ENCODE measurements at places on chromosomes 2 and 18.

DNA sequence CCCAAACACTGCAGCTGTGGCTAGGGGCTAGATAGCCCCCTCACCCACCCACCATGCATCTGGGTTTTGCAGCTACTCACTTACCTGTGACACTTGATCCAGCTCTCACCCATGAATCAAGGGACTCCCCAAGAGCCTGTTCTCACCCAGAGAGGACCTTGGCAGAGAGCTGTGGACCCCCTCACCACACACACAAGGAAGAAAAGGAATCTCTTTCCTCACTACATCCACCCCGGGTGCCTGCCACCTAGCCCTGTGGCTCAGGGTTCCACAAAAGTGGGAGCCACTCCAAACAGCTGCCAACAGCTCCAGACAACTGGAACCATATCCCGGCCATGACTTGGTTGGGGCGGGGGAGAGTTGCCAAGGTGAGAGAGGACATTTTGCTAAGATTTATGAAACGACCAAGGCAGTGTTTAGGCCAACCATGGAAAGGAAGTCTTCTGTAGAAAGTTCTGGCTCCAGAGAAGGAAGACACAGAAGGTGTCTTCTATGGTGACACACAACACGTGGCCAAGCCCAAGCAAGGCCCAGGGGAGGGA is 522.1 kb upstream of the RAB6C start:
- peaks cover 2% of the 10 kb centered on the region for H3K27me3 ChIP-seq
- no peaks in the 10 kb centered on the region for H3K4me1 ChIP-seq
- no peak for DNase-seq
- no peak overlapping the region for H3K4me3 ChIP-seq
- H3K27ac ChIP-seq: no peak overlapping the region
- no peaks in the 10 kb centered on the region for H3K36me3 ChIP-seq

- H3K27me3 ChIP-seq: peaks cover 35% of the 10 kb centered on the region
- no peak overlapping the region for H3K4me3 ChIP-seq
- DNase-seq: no peak
These were observed 59.7 kb downstream of the INPP5D start for GRCh38 chr2:233119806-233120205.

DNA sequence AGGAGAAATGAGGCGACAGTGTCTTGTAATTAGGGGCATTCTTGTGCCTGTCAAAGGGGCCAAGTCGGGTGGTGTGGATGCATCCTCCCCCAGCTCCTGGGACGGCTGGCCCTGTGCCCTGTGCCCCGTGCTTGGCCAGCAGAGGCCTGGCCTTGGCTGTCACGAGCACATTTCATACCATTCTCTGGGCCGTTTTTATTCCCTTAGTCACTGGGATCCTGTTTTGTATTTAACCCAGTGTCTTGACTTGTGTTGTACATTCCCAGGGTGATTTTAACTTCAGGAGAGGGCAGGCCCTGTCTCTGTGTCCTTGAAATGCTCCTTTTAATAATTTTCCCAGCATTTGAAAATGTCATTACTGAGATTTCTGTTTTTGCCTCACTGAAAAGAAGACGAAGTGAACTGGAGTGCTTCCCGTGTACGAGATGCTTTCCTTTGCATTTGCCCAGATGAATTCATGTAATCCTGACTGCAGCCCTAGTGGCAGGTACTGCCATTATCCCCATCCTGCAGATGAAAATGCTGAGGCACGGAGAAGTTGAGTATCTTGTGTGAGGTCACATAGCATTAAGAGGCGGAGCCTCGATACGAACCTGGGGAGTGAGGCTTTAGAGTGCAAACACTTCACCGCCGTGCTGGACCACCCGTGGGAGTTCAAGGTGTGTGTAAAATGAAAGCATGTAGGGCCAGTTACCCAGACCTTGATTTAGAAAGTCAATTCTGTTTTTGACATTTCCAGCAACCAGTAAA is 57.0 kb downstream of the SH3RF3 start:
- H3K27ac ChIP-seq: peak overlapping the region; percentile 93
- H3K4me3 ChIP-seq: peak overlapping the region; percentile 68
- peaks cover 10% of the 10 kb centered on the region for H3K27me3 ChIP-seq

GRCh38 chr2:233756429-233757081 is 3.5 kb upstream of the UGT1A1 start:
- no peaks in the 10 kb centered on the region for H3K27me3 ChIP-seq
- no peak for DNase-seq
- no peak overlapping the region for H3K4me3 ChIP-seq
- no peaks in the 10 kb centered on the region for H3K36me3 ChIP-seq

- no peak overlapping the region for H3K27ac ChIP-seq
- no peak for DNase-seq
- H3K27me3 ChIP-seq: no peaks in the 10 kb centered on the region
These were observed 240.4 kb downstream of the PLCL1 start for GRCh38 chr2:198044777-198045176.

DNA sequence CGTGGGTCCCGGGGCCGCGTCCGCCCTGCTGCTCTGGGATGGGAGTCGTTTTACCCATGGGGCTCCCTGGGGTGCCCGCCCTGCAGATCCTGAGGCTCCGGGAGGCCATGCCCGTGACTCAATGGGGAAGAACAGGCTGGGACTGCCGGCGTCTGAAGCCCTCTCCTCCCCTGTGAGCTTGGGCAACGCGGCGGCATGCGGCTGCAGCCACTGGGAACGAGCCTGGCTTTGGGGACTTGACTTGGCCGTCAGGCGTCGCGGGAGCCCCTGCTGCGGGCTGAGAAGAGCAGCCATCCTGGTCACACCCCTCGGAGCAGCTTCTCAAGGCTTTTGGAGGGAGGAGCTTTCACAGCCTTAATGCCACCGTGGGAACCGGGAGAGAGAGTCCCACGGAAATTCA is 126.9 kb upstream of the CTDP1 start:
- H3K4me1 ChIP-seq: no peaks in the 10 kb centered on the region
- H3K36me3 ChIP-seq: no peaks in the 10 kb centered on the region
- no peak for DNase-seq
- no peak overlapping the region for H3K4me3 ChIP-seq
- no peak overlapping the region for H3K27ac ChIP-seq

GRCh38 chr2:176984987-176985386 is 227.6 kb upstream of the HNRNPA3 start:
- H3K36me3 ChIP-seq: no peaks in the 10 kb centered on the region
- no peaks in the 10 kb centered on the region for H3K27me3 ChIP-seq
- no peak for DNase-seq
- no peaks in the 10 kb centered on the region for H3K4me1 ChIP-seq
- no peak overlapping the region for H3K4me3 ChIP-seq
- H3K27ac ChIP-seq: no peak overlapping the region

- H3K4me1 ChIP-seq: 0 out of 2 replicates have a peak, but pooled peaks cover 5% of the 10 kb centered on the region
- peak; percentile 5 for DNase-seq
- no peak overlapping the region for H3K4me3 ChIP-seq
These were observed 141.5 kb downstream of the SPHKAP start for GRCh38 chr2:228039752-228040534.

GRCh38 chr18:57353940-57354461 is 1.6 kb downstream of the ST8SIA3 start:
- H3K36me3 ChIP-seq: no peaks in the 10 kb centered on the region
- H3K27me3 ChIP-seq: peaks cover 8% of the 10 kb centered on the region
- H3K4me3 ChIP-seq: no peak overlapping the region
- no peak overlapping the region for H3K27ac ChIP-seq
- DNase-seq: no peak
- H3K4me1 ChIP-seq: no peaks in the 10 kb centered on the region

- no peak overlapping the region for H3K27ac ChIP-seq
- no peak for DNase-seq
- no peaks in the 10 kb centered on the region for H3K36me3 ChIP-seq
- no peaks in the 10 kb centered on the region for H3K4me1 ChIP-seq
- no peak overlapping the region for H3K4me3 ChIP-seq
These were observed 9.5 kb upstream of the SCN1A start for GRCh38 chr2:166137331-166137730.

DNA sequence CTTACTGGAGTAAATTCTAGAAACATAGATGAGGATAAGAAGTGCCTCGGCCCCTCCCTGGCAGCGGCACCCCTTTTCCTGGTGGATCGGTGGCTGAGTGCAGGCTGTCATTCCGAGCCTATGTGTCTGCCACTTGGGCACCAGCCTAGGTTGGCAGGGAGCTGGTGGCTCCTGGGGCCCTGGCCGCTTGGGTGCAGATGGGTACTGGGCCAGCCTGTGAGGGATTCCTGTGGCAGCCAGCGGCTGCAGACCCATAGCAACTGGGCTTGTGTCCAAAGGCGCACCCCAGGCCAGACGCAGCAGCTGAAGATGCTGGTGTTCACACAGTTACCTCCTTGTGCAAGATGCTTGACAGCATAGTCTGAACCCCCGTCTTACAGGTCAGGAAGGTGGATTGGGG is 2.8 kb downstream of the SNORC start:
- H3K4me1 ChIP-seq: no peaks in the 10 kb centered on the region
- H3K4me3 ChIP-seq: no peak overlapping the region
- H3K27ac ChIP-seq: no peak overlapping the region

DNA sequence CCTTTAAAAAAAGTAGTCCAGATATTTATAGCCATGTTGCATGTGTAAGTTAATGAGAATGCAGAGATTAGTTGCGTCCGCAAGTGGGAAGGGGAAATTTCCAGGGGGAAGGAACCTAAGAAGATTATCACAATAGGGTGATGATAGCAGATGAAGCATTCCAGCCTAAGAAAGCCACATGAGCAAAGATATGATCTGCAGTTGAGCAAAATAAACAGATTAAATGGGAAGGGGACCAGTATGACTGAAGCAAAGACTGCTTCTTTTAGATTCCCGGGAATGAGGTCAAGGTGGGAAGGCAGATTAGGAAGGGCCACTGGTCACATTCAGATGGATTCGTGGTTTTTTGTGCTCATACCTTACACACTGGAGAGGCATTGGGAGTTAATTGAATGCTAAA is 154.6 kb upstream of the CDH2 start:
- no peak overlapping the region for H3K27ac ChIP-seq
- DNase-seq: no peak
- H3K36me3 ChIP-seq: no peaks in the 10 kb centered on the region
- no peak overlapping the region for H3K4me3 ChIP-seq

DNA sequence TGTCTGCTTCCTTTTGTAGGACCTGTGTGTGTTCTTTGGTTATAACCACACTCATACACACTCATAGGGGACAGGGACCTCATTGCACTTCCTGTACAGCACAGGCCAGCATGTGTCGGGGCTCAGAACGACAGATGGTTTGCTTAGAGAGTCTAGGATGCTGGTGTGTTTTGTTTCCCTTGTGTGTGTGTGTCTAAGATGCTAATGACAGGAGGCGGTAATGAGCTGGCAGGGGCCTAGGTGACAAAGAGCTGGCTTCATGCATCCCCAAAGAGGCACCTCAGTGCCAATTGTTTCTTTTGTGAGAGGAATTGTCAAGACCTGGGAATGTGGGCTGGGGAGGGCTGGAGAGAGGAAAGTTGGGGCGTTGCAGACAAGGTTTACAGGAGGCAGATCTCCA is 66.6 kb downstream of the CELF4 start:
- H3K4me3 ChIP-seq: no peak overlapping the region
- peaks cover 38% of the 10 kb centered on the region for H3K27me3 ChIP-seq
- H3K36me3 ChIP-seq: no peaks in the 10 kb centered on the region
- no peak for DNase-seq
- H3K4me1 ChIP-seq: no peaks in the 10 kb centered on the region
- H3K27ac ChIP-seq: no peak overlapping the region

DNA sequence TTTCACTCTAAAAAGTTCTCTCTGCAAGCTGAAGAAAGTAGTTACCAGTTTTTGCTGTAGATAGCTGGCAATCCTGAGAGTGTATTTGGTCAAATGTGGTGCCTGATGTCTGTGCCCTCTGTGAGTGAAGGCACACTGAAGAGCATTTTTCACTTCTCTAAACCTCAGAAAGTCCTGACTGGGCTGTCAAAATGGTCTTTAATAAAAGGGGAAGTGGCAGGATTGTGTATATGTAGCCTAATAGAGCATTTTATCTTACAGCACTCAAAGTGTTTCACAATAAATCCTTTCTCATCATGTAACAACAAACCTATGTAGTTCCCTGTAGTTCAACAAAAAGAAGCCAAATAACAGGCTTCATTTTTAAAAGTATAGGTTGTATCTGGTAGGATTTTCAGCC is 1552.3 kb upstream of the SLC39A10 start:
- H3K27ac ChIP-seq: no peak overlapping the region
- no peaks in the 10 kb centered on the region for H3K4me1 ChIP-seq
- no peak overlapping the region for H3K4me3 ChIP-seq
- H3K36me3 ChIP-seq: no peaks in the 10 kb centered on the region

DNA sequence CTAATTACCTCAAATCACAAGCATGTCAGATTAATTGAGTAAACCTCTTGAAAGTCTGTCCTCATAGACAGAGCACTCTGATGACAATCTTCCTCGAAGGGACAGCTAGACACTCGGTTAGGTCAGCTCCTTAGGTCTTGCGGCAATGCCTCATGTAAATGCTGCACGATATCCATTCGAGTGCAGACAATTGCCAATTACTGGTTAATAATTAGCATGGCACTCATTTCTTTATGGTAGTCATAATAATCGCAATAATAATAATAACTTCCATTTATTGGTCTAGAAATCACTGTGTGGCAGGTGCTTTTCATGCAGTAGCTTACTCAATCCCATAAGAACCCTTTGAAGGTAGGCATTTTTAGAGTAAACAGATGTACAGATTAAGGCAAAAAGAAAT is 44.7 kb upstream of the DSC1 start:
- no peak overlapping the region for H3K27ac ChIP-seq
- no peak for DNase-seq
- H3K27me3 ChIP-seq: no peaks in the 10 kb centered on the region
- no peak overlapping the region for H3K4me3 ChIP-seq

All from HFFc6 (cell line).